ENCODE measurements at places on chromosomes 4 and X.

- DNase-seq = no peak
These were observed 2.1 kb downstream of the NUP62CL start for GRCh38 chrX:107204068-107204605.

DNA sequence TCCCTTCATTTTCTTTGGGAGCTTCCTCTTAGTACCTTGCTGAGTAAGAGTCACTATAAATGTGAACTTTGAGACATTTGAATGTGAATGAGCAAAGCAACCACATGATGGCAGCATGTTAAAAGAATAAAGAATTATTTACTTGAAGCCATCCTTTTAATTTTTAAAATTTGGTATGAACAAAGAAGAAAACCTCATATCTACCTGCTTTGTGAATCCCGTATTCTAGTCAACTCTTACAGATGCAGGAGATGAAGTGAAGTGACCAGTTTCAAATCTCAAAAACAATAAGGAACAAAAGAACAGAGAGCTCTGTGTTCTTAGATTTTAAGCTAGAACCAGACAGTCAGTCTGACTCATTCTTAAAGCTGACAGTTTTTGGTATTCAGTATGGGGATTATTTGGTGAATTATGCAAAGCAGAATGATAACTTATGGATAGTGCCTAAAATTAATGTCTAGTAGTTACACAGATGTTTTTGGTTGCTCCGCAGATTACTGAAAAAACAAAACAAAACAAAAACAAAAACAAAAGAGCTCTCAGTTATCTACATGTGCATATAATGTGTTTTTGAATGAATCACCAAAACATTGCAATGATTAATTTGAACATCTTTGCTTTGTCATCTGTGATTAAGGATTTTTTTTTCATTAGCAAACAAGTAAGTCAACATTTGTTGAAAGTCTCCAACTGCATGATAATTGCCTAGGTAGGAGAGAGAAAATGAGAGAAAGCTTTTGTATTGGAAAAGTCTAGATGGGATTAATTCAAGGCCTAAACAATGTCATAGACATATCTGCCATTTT lies 48.2 kb upstream of the H2AZ1 start:
- DNase-seq = peak; percentile 34

DNA sequence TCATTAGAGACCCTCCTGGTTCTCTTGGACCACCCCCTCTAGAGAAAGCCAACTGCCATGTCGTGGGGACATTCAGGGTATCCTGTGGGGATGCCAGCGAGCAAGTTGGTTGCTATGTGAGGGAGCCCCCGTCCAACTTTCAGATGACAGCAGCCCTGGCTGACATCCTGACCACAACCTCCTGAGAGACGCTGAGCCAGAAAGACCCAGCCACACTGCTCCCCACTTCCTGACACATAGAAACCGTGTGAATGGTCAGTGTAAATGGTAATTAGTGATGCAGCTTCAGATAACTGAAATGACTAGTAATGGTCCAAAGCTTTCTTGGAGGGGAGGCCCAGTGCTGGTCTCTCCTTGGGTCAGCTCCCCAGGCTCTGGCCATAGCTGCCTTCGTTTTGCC lies 10.8 kb downstream of the CLCN4 start:
- DNase-seq = no peak

- DNase-seq = peak; percentile 81
These were observed 25.1 kb downstream of the SMIM31 start for GRCh38 chr4:164779080-164779479.

DNA sequence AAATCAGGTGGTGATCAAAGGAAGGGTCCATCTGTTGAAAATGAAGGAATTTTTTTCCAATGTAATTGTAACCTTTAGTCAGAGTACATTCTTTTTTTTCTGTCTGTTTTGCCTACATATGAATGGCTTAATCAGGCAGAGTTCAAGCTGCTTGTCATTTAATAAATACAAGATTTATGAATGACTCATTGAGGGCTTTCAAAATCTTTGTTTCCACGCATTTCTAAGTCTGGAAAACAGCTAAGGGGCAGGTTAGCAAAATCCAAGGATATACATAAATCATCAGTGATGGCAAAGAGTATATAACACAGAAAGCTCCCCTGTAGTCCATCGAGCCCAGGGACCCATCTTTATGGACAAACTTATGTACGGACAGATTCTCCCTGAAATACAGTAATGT lies 1.8 kb downstream of the CA5B start:
- no peak for DNase-seq

DNA sequence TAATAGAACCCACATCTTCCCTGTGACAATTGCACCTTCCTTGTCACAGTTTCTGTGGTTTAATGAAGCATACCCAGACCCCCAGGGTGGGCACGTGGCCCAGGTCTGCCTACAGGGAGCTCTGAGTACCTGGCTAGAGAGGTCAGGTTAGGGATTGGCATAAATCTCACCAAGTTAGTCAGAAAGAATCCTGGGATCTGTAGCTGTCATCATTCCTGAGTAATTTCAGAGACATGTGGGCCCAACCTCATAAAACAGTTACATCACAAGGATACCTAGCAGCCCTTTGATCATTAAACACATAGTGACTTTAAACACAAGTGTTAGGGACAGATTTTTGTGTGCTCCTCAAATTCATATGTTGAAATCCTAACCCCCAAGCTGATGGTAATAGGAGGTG lies 123.0 kb downstream of the KDR start:
- DNase-seq = no peak

DNA sequence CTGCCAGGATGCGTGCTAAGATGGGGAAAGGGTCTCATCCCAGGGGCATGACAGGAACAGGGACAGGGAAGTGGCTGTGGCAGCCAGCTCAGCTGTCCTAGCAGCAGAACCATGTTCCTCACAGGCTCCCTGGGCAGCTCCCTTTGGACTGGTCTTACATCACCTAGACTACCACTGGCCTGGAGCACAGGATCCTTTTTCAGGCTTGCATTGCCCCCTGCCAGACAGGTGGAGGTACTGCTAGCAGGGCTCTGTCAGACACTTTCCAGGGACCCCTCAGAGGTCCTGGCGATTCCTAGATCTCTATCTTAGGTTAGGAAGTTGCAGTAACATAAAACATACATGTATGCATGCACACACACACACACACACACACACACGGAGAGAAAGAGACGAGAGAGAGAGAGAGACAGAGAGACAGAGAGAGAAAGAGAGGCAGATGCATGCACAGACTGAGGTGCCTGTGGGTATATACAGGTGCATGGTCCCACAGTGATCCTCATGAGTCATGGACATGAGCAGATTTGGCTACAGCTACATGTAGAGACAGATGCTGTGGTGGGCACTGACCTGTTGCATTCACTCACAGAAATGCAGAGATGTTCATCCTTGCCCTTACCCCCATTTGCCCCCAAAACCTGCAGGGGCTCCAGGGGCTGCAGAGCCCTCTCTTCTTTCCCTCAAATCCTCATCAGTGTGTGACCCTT lies 63.6 kb downstream of the STARD8 start:
- peak; percentile 53 for DNase-seq

- DNase-seq = no peak
These were observed 1.7 kb downstream of the GABRQ start for GRCh38 chrX:152639426-152639825.

GRCh38 chrX:106378616-106379015 lies 210.5 kb downstream of the PWWP3B start:
- no peak for DNase-seq

- DNase-seq = no peak
These were observed 262.8 kb upstream of the VCX start for GRCh38 chrX:7580127-7580526.

- no peak for DNase-seq
These were observed 55.3 kb downstream of the GPR143 start for GRCh38 chrX:9710332-9710731.

GRCh38 chr4:76738086-76738931 lies 159.6 kb downstream of the SOWAHB start:
- DNase-seq = peak; percentile 97

GRCh38 chr4:7052923-7053715 lies 9.9 kb downstream of the TADA2B start:
- DNase-seq = peak; percentile 41

- DNase-seq = peak; percentile 91
These were observed 28.3 kb upstream of the CLDN24 start for GRCh38 chr4:183350317-183351071.

DNA sequence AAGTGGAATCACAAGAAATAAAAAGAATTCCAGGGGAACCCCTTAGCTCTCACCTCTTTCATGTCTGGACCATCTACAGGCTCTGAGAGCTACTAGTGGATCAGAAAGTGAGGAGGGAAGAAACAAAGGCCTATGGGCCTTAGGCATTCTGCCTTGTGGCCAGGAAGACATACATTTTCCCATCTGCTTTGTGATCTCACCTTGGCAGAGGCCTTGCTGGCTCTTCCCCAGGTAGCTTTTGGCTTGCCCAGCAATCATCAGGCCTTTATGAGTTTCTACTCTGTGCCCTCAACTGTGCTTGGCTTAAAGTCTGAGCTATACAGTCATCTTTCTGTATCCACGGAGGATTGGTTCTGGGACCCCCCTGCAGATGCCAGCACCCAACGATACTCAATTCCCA lies 28.3 kb upstream of the CD99L2 start:
- no peak for DNase-seq

- DNase-seq = no peak
These were observed 53.5 kb downstream of the PAGE2 start for GRCh38 chrX:55142206-55142918.
